ENCODE measurements at places on chromosomes 7 and 10. TPM values are rescaled to one million over a fixed set of nuclear protein-coding genes. Genes with fewer than 3 reads are reported as not detected.

Gene ANKRD30A
- not detected for total RNA-seq

Gene PLXDC2
- 1.5 TPM for total RNA-seq

Gene CYP3A5
- not detected for total RNA-seq

Gene BBIP1
- total RNA-seq = 33.5 TPM

Gene ASB10
- total RNA-seq = not detected

Gene PPP1R17
- total RNA-seq = not detected

Gene PTPRN2
- 1.3 TPM for total RNA-seq

Gene SPAM1
- not detected for total RNA-seq

Gene SRRM3
- 0.80 TPM for total RNA-seq

Gene OR2A1
- total RNA-seq = not detected

Gene NACAD
- total RNA-seq = 0.66 TPM

Gene PLXNA4
- 36.0 TPM for total RNA-seq

Gene PARD3
- 56.2 TPM for total RNA-seq

Gene GNGT1
- total RNA-seq = not detected

Gene SAMD8
- 39.1 TPM for total RNA-seq

Gene SMARCD3
- 5.8 TPM for total RNA-seq

Gene ZNF33A
- total RNA-seq = 20.6 TPM

Gene ABCA13
- total RNA-seq = under 0.01 TPM

Gene CYP3A4
- total RNA-seq = not detected

Gene HOXA10
- 5.8 TPM for total RNA-seq

Gene MYOZ1
- not detected for total RNA-seq

Gene ADK
- 101 TPM for total RNA-seq

Gene EN2
- total RNA-seq = not detected

Gene ETV1
- total RNA-seq = 15.2 TPM

Gene PARP12
- total RNA-seq = 59.9 TPM

Gene FXYD4
- not detected for total RNA-seq

Gene ZNF736
- 11.7 TPM for total RNA-seq

Gene NEUROD6
- not detected for total RNA-seq

Gene UNCX
- not detected for total RNA-seq

Gene ATRNL1
- total RNA-seq = not detected

Gene MBL2
- not detected for total RNA-seq

Gene SKIDA1
- total RNA-seq = 0.72 TPM

Gene TMEM270
- not detected for total RNA-seq

Gene MSMB
- total RNA-seq = not detected

Gene SLC26A5
- 0.14 TPM for total RNA-seq

Gene OPALIN
- not detected for total RNA-seq

Data from thoracic aorta endothelial cell (primary cell).